ENCODE measurements at places on chromosomes 7 and 10.
A peak's percentile ranks its signal among the peaks of the same experiment; 100 is the strongest.

- no peaks in the 10 kb centered on the region for H3K27me3 ChIP-seq
- no peaks in the 10 kb centered on the region for H3K4me1 ChIP-seq
- H3K27ac ChIP-seq, result no peak overlapping the region
- no peaks in the 10 kb centered on the region for H3K36me3 ChIP-seq
- H3K4me3 ChIP-seq, result no peak overlapping the region
These were observed 754.6 kb downstream of the REEP3 start for GRCh38 chr10:64275774-64276173.

- no peak overlapping the region for H3K27ac ChIP-seq
- no peaks in the 10 kb centered on the region for H3K27me3 ChIP-seq
- no peak overlapping the region for H3K4me3 ChIP-seq
These were observed 36.6 kb upstream of the SAMD8 start for GRCh38 chr10:75074711-75075445.

- no peak overlapping the region for H3K4me3 ChIP-seq
- DNase-seq, result no peak
- no peaks in the 10 kb centered on the region for H3K4me1 ChIP-seq
- H3K27me3 ChIP-seq, result no peaks in the 10 kb centered on the region
These were observed 5.8 kb upstream of the STAMBPL1 start for GRCh38 chr10:88874281-88874680.

DNA sequence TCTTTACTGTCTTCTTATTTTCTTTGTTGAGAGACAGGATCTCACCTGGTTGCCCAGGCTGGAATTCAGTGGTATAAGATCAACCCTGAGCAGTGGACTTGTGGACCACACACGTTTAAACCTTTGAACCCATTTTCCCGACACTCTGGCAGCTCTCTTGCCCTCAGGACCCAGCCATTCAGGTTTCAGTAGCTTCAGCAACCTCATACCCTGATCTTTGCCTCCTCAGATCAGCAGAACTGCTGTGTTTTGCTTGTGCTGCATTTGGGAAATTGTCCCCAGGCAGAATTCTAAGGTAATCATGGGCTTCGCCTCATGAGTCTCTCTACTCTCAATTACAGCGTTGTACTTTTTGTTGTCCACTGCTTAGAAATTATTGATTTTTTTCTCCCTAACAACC, 317.6 kb upstream of the KIAA1217 start:
- H3K4me1 ChIP-seq, result no peaks in the 10 kb centered on the region
- DNase-seq, result no peak
- H3K36me3 ChIP-seq, result no peaks in the 10 kb centered on the region
- H3K27ac ChIP-seq, result no peak overlapping the region

- H3K36me3 ChIP-seq, result no peaks in the 10 kb centered on the region
- no peaks in the 10 kb centered on the region for H3K27me3 ChIP-seq
- no peak for DNase-seq
- H3K4me1 ChIP-seq, result no peaks in the 10 kb centered on the region
These were observed 201.4 kb downstream of the FZD1 start for GRCh38 chr7:91465595-91466061.

- no peaks in the 10 kb centered on the region for H3K27me3 ChIP-seq
- DNase-seq, result no peak
- no peaks in the 10 kb centered on the region for H3K36me3 ChIP-seq
These were observed 63.8 kb downstream of the IMMP2L start for GRCh38 chr7:111498391-111499007.

DNA sequence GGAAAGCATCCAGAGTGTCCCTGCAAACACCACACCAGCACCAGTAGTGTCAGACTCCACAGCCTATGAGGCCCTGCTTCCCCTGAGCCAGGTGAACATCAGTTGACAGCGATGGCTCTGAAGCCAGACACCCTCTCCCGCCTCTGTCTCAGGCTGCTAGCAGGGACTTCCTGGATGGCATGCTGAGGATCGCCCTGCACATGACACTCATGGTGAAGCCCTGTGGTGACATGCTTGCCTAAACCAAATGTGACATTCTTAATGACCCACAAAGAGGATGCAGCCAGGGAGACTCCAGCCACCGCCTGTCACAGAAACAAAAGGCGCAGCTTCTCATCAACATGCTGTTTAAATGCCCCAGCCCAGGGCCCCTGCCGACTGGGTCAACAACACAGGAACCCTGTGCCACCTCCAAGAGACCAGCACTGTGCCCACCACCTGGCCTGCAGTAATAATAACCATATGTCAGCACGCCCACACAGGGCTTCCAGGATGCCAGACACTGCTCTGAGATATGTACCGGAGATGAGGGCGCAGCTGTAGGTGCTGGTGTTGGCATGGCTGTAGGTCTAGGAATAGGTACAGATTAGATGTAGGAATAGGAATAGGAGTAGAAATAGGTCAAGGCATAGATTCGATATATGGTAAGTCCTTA, 81.3 kb downstream of the GRID1 start:
- peak; percentile 51 for DNase-seq
- no peak overlapping the region for H3K27ac ChIP-seq
- H3K27me3 ChIP-seq, result no peaks in the 10 kb centered on the region
- no peaks in the 10 kb centered on the region for H3K4me1 ChIP-seq
- no peak overlapping the region for H3K4me3 ChIP-seq

DNA sequence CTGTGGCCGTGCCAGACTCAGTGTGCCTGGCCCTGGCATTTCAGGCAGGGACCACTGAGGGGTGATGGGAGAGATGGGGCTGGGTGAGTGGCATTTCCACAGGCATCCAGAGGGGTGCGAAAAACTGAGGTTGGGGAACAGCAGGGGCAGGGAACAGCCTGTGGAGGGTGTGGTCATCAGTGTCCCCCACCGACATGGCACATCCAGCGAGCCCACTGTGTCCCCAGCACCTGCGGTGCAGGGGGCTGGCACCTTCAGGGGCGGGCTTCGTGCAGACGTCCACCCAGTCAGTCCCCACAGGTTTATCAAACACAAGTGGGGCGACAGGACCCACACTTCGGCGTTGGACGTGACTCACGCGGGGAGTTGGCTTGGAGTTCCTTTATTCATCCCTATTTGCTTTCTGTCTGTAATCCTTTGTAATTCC, 14.8 kb downstream of the CUX1 start:
- H3K27ac ChIP-seq, result no peak overlapping the region
- no peak overlapping the region for H3K4me3 ChIP-seq
- H3K36me3 ChIP-seq, result no peaks in the 10 kb centered on the region
- no peaks in the 10 kb centered on the region for H3K4me1 ChIP-seq
- no peaks in the 10 kb centered on the region for H3K27me3 ChIP-seq
- no peak for DNase-seq

DNA sequence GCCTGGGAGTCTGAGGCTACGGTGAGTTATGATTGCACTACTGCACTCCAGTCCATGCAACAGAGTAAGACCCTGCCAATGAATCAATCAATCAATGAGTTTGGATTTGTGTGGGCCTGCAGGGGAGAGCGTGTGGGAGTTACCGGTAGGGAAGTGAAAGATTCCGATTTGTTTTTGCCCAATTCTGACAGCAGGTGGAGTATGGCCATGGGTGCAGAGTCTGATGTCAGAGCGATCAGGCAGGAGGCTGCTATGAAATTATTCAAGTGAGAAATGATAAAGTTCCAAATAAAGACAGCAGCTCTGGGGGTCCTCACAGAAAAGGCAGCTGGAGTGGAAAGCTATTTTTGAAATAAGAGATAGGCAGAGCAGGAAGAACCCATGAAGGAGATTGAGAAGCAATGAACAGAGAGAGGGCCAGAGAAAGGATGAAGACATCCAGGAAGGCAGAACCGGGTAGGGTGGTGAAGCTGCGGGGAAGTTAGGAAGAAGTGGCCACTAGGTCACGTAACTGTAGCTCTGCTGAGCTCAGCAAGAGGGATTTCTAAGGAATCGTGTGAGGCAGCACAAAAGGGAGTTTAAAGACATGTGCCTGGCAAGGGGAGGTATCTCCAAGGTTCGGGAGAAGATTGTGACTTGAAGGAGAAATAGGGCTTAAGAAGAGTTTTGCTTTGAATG, 93.7 kb upstream of the NMT2 start:
- peak; percentile 64 for DNase-seq
- H3K4me1 ChIP-seq, result no peaks in the 10 kb centered on the region
- H3K36me3 ChIP-seq, result no peaks in the 10 kb centered on the region
- H3K27ac ChIP-seq, result no peak overlapping the region

DNA sequence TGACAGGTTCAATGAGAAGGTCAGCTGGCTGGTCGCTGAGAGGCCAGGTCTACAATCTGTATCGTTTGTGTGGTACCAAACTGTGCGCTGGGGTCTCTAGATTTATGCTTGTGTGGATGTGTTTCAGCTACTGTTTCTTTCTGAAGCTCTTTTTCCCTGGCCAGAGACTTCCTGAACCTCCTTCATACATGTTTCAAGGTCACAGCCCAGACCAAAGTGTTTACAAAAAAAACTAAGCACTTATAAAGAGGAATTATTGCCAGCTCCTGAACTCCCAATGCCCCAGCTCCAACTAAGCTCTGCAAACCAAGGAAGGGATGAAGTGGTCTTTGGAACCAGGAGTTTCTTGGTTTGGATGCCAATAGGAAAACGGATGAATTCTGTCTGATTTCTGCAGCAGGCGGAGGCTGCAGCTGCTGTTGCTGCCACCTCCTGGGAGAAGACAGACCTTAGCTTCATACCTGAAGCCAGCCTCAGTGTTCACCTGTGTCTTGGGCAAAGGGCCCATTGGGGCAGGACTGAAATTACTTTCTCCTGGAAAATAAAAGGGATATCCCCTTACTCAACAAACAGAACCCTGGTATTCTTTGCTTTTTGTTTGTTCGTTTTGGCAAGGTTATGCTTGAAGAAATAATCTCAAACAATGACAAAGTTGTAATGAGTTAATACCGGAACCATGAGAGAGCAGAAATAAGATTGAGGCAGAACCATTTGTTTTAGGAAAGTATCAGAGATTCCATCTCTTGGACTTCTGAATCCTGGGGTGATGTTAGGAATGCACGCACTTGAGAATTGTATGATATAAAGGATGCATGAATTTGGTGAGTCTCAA, 24.6 kb upstream of the MKLN1 start:
- H3K27me3 ChIP-seq, result no peaks in the 10 kb centered on the region
- peak overlapping the region; percentile 53 for H3K27ac ChIP-seq
- no peak overlapping the region for H3K4me3 ChIP-seq
- no peaks in the 10 kb centered on the region for H3K36me3 ChIP-seq
- no peak for DNase-seq

DNA sequence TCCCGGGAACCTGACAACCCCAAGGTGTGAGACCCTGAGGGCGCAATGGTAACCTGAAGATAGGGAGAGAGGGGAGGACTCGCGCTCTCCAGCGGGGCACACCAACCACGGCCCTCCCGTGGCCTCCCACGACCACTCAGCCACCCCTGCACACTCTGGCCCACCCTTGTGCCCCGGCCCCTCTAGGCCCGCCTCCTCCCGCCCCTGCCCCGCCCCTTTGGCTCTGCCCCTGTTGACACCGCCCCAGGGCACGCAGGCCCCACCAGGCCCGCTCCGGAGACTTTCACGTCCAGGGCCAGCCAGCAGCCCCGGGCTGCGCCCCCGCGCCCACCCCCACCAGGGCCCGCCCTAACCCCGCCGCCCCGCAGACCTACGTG, 10.9 kb downstream of the ATG9B start:
- H3K36me3 ChIP-seq, result no peaks in the 10 kb centered on the region
- peak overlapping the region; percentile 21 for H3K4me3 ChIP-seq
- DNase-seq, result no peak
- H3K27me3 ChIP-seq, result no peaks in the 10 kb centered on the region
- H3K27ac ChIP-seq, result no peak overlapping the region

GRCh38 chr10:121708728-121709674, 110.8 kb upstream of the FGFR2 start:
- no peak overlapping the region for H3K27ac ChIP-seq
- H3K36me3 ChIP-seq, result no peaks in the 10 kb centered on the region
- no peaks in the 10 kb centered on the region for H3K27me3 ChIP-seq
- DNase-seq, result no peak
- no peaks in the 10 kb centered on the region for H3K4me1 ChIP-seq

- DNase-seq, result no peak
- no peaks in the 10 kb centered on the region for H3K4me1 ChIP-seq
- no peak overlapping the region for H3K27ac ChIP-seq
- H3K4me3 ChIP-seq, result no peak overlapping the region
- H3K27me3 ChIP-seq, result no peaks in the 10 kb centered on the region
These were observed 29.8 kb downstream of the TES start for GRCh38 chr7:116240024-116240668.

GRCh38 chr10:73814896-73815718, 3.7 kb upstream of the NDST2 start:
- DNase-seq, result no peak
- H3K27me3 ChIP-seq, result no peaks in the 10 kb centered on the region
- H3K4me3 ChIP-seq, result no peak overlapping the region
- peaks cover 9% of the 10 kb centered on the region for H3K36me3 ChIP-seq

DNA sequence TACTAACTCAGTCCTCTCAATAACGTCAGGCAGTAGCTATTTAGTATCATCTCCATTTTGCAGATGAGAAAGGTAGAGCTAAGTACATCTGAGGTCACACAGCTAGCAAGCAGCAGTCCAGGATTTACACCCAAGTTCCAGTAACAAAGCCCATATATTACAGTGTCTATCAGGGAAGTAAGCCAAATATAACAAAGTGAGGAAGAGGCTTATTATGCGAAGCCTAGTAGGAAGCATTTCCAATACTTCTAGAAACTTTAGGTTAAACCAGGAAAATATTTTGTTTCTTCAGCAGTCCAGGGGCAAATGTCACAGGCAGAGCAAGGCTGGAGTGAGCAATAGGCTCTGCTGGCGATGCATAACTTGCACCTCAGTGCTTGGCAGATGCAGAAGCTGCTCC, 53.9 kb downstream of the NOC3L start:
- no peak overlapping the region for H3K4me3 ChIP-seq
- no peaks in the 10 kb centered on the region for H3K27me3 ChIP-seq
- peaks cover 42% of the 10 kb centered on the region for H3K36me3 ChIP-seq
- no peak overlapping the region for H3K27ac ChIP-seq
- no peak for DNase-seq
- no peaks in the 10 kb centered on the region for H3K4me1 ChIP-seq

DNA sequence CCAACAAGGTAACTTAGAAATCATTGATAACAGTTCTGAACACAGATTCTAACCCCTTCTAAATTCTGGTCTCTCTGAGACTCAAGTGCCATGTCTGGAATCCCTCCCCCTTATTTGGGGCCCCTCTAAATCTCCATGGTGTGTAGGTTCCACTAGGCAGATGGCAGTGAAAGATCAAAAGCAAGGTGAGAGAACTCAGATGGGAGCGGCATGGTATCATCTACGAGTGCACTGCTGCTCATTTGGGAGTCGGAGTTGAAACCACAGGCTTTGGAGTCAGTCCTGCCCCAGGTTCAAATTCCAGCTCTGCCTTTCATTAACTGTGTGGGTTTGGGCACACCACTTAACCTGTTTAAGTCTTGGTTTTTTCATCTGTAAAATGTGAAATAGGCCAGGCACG, 72.6 kb downstream of the MTURN start:
- no peaks in the 10 kb centered on the region for H3K27me3 ChIP-seq
- H3K36me3 ChIP-seq, result no peaks in the 10 kb centered on the region

- no peak for DNase-seq
- H3K36me3 ChIP-seq, result no peaks in the 10 kb centered on the region
- no peaks in the 10 kb centered on the region for H3K4me1 ChIP-seq
These were observed 52.4 kb upstream of the DLX6 start for GRCh38 chr7:96952974-96953391.

- H3K27me3 ChIP-seq, result no peaks in the 10 kb centered on the region
- no peak overlapping the region for H3K4me3 ChIP-seq
- H3K27ac ChIP-seq, result no peak overlapping the region
- H3K36me3 ChIP-seq, result no peaks in the 10 kb centered on the region
- DNase-seq, result peak; percentile 71
These were observed 458.5 kb downstream of the KCNMA1 start for GRCh38 chr10:77179015-77179695.

- no peaks in the 10 kb centered on the region for H3K36me3 ChIP-seq
- H3K4me1 ChIP-seq, result no peaks in the 10 kb centered on the region
- no peak overlapping the region for H3K27ac ChIP-seq
- H3K4me3 ChIP-seq, result no peak overlapping the region
- no peak for DNase-seq
These were observed 197.7 kb downstream of the AUTS2 start for GRCh38 chr7:69795932-69796331.

All from right atrium auricular region (tissue), 2 donors.